Stimulated activated CD4-positive, alpha-beta T cell treated with anti-CD3 and anti-CD28 coated beads, Interleukin-15, amount 100 ng/mL, for 24 hours (primary cell): ENCODE measurements at places on chromosomes 11 and 22.

- DNase-seq = no peak
Measured at GRCh38 chr22:37894939-37895670, 11.0 kb upstream of the MICALL1 start.

DNA sequence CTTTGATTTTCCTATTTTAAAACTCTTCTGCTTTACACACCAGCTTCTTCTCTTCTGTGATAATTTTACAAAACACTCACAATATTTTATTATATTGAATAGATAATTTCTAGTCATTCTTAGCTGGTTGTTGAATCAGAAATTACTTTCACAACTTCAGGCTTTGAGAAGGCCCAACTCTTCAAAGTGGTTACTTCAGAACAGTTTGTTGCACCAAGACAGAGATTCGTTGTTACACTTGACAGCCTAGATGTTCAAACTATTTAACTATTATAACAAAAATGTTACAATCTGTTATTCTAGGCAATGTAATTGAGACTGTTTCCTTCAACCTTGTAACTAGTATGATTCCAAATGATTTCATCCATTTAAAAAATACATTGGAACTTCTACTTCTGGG, 333.2 kb upstream of the CHORDC1 start:
- no peak for DNase-seq

DNA sequence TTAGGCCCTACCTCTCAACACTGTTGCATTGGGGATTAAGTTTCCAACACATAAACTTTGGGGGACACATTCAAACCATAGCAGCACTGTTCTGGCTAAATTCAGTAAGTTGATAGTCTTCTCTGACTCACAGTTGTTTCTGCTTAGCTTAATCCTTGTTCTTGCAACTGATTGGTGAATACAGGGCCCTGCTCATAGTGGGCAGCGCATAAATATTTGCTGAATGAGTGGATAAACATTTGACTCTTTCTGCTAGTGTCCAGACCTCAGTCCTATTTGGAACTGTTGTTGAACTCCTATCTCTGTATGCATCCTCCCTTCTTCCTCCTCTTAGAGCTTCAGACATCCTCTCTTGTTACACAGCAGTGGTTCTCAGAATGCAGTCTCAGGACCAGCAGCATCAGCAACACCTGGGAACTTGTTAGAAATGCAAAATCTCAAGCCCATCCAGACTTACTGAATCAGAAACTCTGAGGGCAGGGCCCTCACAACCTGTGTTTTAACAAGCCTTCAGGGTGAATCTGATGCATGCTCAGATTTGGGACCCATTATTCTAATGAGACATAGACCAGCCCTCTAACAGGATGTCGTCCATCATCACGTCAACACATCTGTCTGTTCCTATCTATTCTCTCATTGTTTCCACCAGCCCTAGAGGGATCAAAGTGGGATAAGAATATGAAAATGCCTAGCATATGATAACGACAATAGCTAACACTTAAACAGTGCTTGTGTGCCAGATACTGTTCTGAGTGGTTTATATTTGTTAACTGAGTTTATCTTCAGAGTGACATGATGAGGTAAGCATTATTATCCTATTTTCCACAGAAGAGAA, 22.3 kb downstream of the SPON1 start:
- DNase-seq = no peak

GRCh38 chr11:47516155-47516554, 36.8 kb downstream of the CELF1 start:
- no peak for DNase-seq

GRCh38 chr11:114308689-114309089, 12.5 kb downstream of the NNMT start:
- DNase-seq = no peak

GRCh38 chr11:28539239-28540030, 431.2 kb downstream of the METTL15 start:
- no peak for DNase-seq

DNA sequence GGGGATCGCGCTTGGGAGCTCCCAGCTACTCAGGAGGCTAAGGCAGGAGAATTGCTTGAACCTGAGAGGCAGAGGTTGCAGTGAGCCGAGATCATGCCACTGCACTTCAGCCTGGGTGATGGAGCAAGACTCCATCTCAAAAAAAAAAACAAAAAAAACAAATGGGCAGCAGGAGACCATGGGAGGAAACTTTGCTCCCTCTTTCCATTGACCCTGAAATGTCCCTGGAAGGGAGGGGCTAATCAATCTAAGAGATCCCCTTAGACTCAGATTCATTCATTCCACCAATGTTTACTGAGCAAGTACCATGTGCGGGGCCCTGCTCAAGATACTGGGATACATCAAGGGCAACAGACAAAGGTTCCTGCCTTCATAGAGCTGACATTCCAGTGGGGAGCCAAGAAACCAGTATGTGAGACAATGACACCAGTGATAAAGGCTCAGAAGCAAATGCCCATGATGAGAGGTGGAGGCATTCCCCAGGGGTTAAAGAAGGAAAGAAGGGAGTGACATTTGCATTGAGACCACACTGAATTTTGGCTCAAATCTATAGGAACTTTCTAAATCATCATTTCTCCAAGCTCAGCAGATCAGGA, 37.7 kb upstream of the TFIP11 start:
- no peak for DNase-seq

DNA sequence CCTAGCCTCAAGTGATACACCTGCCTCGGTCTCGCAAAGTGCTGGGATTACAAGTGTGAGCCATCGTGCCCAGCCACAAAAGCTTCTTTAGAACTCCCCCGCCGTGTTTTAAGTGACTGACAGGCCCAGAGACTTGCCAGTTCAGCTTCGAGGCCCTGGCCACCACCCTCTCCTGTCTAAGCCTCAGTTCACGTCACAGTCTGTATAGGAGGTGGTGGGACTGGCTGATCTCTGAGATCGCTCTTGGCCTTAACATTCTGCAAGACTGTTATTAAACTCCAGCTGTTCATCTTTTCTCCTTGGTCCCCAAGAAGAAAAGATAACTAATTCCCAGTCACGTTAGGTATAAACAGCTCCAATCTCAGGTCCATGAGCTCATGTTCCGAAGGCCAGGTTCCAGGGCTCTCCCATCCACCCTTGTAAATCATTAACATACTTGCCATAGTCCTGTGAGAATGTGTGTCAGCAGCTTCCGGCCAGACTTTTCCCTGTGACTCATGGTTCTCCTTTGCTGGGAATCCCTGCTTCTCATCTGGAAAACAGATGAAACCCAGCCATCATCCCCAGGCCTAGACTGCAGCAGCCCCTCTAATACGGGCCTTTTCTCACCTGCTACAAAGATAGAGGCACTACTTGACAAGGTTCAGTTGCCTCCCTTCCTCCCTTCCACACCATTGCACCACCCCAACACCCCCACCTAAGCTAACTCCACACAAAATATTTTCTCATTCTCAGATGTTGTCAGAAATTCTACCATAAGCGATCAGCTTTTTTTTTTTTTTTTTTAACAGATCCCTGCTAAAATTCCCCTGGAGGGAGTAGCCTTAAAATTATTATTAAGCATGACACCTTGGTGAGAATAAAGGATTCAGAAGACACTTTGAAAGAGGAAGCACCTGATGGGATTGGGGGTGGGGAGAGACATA, 5.6 kb upstream of the KIAA0930 start:
- DNase-seq = no peak
